ENCODE measurements at places on chromosomes 4 and X. TPM values are rescaled to one million over a fixed set of nuclear protein-coding genes. Genes with fewer than 3 reads are reported as not detected.

LNX1 gene
- total RNA-seq = 0.09 TPM

PABPC1L2B gene
- not detected for total RNA-seq

BST1 gene
- 18.1 TPM for total RNA-seq

PCDH18 gene
- total RNA-seq = 3.6 TPM

CYBB gene
- total RNA-seq = 156 TPM

SHROOM4 gene
- total RNA-seq = 4.4 TPM

USP46 gene
- 8.2 TPM for total RNA-seq

CT45A8 gene
- total RNA-seq = not detected

TREX2 gene
- total RNA-seq = 6.4 TPM

OPRPN gene
- total RNA-seq = not detected

SH3RF1 gene
- 18.6 TPM for total RNA-seq

MAGEB18 gene
- not detected for total RNA-seq

CYLC1 gene
- total RNA-seq = not detected

CC2D2A gene
- total RNA-seq = 16.6 TPM

STK32B gene
- 0.49 TPM for total RNA-seq

EMCN gene
- total RNA-seq = 3.8 TPM

ALG13 gene
- total RNA-seq = 131 TPM

TMEM31 gene
- total RNA-seq = not detected

FAM9B gene
- not detected for total RNA-seq

FLNA gene
- total RNA-seq = 804 TPM

SCLT1 gene
- 39.8 TPM for total RNA-seq

SSX2 gene
- not detected for total RNA-seq

HMX1 gene
- not detected for total RNA-seq

ENPP6 gene
- 1.4 TPM for total RNA-seq

SOD3 gene
- 15.0 TPM for total RNA-seq

SFRP2 gene
- total RNA-seq = not detected

SPON2 gene
- 51.3 TPM for total RNA-seq

BANK1 gene
- 177 TPM for total RNA-seq

BEND4 gene
- total RNA-seq = 3.8 TPM

LANCL3 gene
- total RNA-seq = 0.51 TPM

FAM9A gene
- total RNA-seq = not detected

MAGEC3 gene
- total RNA-seq = not detected

SHOX gene
- total RNA-seq = not detected

TMEM33 gene
- 69.2 TPM for total RNA-seq

MEPE gene
- total RNA-seq = not detected

CLDN22 gene
- not detected for total RNA-seq

CT45A10 gene
- total RNA-seq = not detected

G6PD gene
- 92.2 TPM for total RNA-seq

NPY5R gene
- total RNA-seq = 6.4 TPM

PAK3 gene
- 7.3 TPM for total RNA-seq

GPR82 gene
- total RNA-seq = 0.46 TPM

CSAG2 gene
- not detected for total RNA-seq

SEPTIN11 gene
- total RNA-seq = 40.7 TPM

ZNF674 gene
- 10.4 TPM for total RNA-seq

CD38 gene
- 62.7 TPM for total RNA-seq

SATL1 gene
- not detected for total RNA-seq

PDCL2 gene
- not detected for total RNA-seq

SPIN2A gene
- total RNA-seq = 0.64 TPM

NPNT gene
- 20.5 TPM for total RNA-seq

MAMLD1 gene
- 5.4 TPM for total RNA-seq

RAI2 gene
- total RNA-seq = 2.2 TPM

BMX gene
- 4.3 TPM for total RNA-seq

RAB28 gene
- 16.9 TPM for total RNA-seq

PAGE1 gene
- not detected for total RNA-seq

GAGE13 gene
- total RNA-seq = not detected

PHKA1 gene
- total RNA-seq = 9.8 TPM

SORCS2 gene
- total RNA-seq = 0.50 TPM

Data from spleen (tissue), 13 donors.